Activated CD4-positive, alpha-beta T cell treated with anti-CD3 and anti-CD28 coated beads for 24 hours (primary cell): ENCODE measurements at places on chromosomes 11 and 22.

DNA sequence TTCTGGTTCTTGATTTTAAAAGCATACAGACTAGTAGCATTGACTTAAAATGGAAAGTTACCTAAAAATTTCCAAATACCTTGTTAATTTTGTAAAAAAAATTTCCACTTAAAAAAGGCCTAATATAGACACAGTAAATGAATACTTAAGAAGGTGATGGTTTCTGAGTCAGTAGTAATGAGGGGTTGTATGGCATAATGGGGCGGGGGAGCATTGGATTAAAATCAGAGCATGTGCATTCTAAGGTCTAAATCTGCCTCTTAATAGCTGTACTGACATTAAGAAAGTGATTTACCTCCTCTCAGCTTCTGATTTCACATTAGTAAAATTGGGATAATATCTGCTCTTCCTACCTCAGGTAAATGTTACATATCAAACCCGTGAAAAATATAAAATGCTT lies 446.5 kb downstream of the AASDHPPT start:
- DNase-seq, result no peak

DNA sequence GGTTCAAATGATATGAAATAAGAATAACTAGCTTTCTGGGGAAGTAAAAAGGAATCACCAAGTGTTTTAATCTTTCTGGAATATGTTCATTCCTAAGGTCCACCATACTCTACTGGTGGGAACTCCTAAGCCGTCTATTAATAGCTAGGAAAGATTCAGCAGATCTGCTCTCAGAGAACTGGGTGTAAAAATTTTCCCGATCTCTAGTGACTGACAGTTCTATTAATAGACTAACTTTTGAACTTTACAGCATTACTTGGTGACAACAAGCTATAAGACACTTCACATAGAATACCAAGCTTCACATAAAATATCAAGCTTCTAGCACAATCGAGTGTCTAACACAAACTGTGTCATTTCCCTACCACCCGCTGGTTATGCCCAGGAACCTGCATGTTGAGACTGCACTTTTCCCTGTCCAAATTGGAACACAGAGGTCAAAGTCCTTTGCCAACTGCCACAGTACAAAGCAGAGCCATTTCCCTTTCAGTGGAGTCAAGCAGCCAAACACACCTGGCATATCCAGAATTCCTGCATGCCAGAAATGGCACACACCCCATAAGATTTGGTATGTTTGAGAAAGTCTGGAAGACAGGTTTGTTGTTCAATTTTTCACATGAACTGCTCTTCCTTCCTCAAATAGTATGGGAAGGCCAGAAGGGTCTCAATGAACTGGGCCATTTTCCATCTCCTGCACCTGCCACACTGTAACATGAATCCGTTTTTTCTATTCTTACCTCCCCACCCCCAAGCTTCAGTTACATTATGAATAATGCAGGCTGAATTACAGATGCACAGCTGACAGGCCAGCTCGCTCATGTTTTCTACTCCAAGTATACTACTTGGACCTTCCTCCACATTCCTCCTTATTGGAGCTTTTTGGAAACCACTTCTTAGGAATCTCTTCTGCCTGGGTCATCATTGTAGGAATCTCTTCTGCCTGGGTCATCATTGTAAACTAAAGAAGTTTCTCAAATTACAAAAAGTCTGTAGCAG lies 3.7 kb downstream of the OSBP start:
- no peak for DNase-seq

DNA sequence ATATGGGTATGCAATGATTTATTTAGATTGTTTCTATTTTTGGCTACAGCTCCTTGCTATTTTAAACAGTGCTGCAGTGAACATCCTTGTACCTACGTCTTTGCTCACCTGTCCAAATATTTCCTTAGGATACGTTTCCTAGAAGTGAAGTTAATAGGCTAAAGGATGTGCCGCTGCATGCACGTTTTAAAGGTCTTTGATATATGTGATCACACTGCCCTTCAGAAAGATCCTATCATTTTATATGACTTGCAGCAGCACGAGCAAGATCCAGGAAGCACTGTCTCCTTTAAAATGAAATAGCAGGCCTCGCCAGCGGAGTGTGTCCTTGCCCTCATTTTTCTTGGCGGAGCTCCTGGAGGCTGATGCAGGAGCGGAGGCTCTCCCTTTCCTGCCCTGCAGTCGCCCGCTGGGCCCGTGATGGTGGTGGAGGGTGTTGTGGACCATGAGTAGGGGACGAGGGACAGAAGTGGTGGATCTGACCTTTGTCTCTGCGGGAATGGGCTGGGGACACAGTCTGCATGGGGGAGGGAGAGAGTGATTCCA lies 19.4 kb downstream of the RPS6KA4 start:
- DNase-seq, result no peak

GRCh38 chr11:38824573-38824972 lies 2226.5 kb upstream of the RAG2 start:
- DNase-seq, result no peak

DNA sequence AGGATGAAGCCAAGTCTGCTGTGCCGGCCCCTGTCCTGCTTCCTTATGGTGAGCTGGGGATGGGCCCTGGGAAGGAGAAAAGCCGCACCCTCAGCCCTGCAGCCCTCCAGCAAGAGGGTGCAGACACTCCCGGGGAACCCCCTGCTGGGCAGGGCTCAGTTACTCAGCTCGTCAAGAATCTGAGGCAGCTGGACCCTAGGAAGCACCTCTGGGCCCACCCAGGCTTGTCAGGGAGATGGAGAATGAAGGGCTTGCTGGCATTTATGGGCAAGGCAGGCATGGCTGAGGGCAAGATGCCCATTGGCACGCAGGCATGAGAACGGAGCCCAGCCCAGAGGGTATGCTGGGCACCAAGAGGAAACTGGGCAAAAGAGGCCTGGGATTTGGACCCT lies 12.9 kb downstream of the RELT start:
- no peak for DNase-seq

- no peak for DNase-seq
These were observed 11.0 kb downstream of the XRRA1 start for GRCh38 chr11:74937696-74938475.

GRCh38 chr11:820655-821511 lies 2.2 kb downstream of the PNPLA2 start:
- DNase-seq, result no peak

DNA sequence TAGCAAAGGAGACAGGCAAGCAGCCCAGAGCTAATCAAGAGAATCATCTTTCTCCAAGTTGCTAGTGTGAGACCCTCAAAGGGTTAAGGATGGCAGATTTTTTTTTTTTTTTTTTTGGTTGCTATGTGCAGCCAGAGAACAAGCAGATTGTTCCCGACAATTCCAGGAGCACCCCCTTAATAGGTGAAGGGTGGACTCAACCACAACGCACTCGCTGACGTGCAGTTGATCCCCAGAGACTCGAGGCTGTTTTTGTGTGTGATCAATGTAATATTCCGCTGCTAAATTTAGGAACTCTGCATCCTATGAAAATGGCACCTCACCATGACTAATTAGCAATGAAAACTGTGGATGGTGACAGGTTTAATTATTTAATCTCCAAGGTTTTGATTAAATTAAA lies 789.0 kb downstream of the KCNA4 start:
- no peak for DNase-seq

DNA sequence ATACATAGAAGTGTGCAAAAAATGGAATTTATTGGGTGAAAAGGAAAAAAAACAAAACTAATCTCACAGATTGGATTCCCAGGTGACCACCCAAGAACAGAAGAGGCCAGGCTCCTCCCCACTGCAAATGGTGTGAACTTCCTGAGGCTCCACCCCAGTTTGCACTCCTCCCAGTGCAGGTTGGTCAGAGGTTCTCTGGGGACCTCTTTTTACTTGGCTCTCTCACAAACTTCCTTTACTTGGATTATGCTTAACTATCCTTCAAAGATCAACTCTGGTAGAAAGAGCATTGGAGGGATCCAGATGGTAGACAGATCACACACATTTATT lies 138.9 kb upstream of the CCDC90B start:
- DNase-seq, result no peak

- no peak for DNase-seq
These were observed 41.3 kb upstream of the MN1 start for GRCh38 chr22:27842669-27843431.

DNA sequence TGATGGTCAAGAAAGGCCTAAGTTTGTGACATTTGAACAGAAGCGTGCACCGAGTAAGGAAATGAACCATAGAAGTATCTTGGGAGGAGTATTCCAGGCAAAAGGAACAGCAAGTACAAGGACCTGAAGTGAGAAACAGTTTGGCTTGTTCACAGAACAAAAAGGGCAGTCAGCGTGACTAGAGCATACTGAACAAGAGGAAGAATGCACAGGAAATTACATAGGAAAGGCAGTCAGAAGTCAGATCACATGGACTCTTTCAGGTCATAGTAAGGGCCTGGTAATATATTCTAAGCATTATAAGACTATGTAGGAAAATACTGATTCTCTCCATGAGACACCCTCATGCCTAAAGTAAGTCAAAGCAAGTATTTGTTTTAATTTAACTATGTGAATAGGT lies 52.3 kb upstream of the GAB2 start:
- DNase-seq, result no peak

DNA sequence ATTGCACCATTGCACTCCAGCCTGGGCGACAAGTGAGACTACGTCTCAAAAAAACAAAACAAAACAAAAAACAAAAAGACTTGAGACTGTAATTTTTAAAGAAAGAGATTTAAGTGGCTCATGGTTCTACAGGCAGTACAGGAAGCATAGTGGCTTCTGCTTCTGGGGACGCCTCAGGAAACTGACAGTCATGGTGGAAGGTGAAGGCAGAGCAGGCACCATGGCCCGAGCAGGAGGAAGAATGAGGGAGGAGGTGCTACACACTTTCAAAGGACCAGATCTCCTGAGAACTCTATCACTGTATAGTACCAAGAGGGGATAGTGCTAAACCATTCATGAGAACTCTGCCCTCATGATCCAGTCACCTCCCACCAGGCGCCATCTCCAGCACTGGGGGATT lies 52.0 kb downstream of the CBL start:
- no peak for DNase-seq

- DNase-seq, result no peak
These were observed 6.1 kb upstream of the ASCL3 start for GRCh38 chr11:8948886-8949285.

- no peak for DNase-seq
These were observed 50.5 kb downstream of the CLTCL1 start for GRCh38 chr22:19240813-19241592.

DNA sequence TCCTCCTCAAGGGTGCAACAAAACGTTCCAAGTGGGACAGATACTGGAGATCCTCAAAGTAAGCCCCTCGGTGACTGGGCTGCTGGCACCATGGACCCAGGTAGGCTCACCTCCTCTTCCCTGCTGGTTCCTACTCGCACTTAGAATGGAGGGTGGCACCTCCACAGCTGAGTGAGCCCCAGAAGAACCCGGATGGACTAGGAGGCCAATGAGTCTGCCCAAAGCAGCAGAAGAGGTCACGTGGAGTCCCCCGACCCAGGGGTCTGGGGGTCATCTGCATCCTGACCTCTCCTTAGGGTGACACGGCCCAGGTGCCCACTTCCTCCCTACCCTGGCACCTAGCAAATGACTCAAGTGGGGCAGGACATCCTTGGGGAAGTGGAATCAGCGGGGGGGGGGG lies 4.4 kb downstream of the APOL1 start:
- no peak for DNase-seq

DNA sequence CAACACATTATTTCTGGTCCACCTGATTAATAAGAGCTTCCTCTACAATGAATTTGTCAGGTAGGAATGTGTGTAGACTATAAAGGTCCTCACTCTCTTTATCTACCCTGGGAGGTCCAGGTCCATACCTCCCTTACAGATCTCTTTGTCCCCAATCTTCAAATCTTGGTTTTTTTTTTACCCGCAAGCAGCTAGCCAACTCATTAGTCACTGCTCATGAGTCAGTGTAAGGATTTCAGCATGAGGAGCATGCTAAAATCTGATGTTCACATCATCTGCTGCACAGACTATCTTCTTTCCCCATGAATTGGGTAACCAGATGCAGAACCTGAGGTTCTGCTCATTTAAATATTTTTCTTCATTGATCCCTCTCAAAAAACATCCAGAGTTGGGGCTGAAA lies 397.0 kb upstream of the ISX start:
- DNase-seq, result no peak

GRCh38 chr22:50305923-50306566 lies 1.4 kb downstream of the PLXNB2 start:
- no peak for DNase-seq

DNA sequence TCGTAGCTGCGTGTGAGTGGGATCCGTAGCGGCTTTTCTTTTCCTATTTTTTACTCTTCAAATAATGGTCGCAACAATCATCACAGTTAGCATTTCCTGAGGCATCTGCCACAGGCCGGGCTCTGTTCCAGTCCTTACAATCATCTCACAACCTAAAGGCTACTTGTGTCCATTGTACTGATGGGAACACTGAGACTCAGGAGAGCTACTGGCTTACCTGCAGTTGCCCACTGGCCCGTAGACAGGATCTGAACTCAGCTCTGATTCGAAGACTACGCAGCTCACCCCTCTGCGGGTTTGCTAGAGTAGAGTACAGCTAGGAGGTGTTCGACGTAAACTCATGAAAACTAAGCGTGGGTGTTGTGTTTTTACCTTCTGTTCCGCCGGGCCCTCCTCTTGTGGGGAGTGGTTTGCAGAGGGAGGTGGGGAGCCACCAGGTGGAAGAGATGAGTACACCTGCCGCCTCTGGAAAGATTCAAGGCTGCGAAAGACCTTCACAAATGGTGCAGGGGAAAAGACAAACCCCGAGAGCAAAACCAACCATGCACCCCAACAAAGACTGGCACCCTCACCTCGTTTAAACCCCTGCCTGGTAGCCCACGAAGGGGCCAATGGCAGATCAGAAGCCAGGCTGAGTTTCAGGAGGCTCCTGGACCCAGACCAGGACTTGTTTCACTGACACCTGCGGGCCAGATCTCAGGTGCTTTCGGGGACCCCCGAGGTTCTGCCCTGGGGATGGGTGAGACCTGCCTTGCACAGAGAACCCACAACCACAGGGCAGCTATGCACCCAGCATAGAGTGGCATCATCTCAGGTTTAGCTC lies 18.3 kb upstream of the RFPL3 start:
- DNase-seq, result no peak

GRCh38 chr22:29692327-29692640 lies 27.5 kb upstream of the CABP7 start:
- DNase-seq, result no peak

DNA sequence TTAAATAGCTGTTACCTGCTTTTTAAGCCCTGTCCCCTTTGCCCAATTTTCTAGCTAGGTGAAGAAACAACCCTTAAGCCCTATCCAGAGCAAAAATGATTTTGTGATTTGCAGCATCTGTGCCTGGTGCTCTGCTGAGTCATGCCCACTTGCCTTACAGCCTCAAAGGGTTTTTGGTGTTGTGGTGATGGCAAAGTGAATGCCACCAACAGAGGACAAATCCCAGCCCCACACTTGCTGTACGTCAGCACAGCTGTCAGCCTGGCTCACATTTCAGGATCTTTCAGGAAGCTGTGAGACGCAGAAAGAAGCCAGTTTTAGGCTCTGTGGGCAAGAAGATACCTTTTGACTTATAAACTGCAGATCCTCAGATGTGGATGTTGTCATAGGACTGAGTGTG lies 401.7 kb downstream of the TENM4 start:
- no peak for DNase-seq

- DNase-seq, result no peak
These were observed 45.1 kb upstream of the LMO2 start for GRCh38 chr11:33936725-33937604.

- no peak for DNase-seq
These were observed 99.8 kb downstream of the FBXO7 start for GRCh38 chr22:32574411-32574810.
